ENCODE measurements at places on chromosomes 3 and 15.
A peak's percentile ranks its signal among the peaks of the same experiment; 100 is the strongest.

- DNase-seq: no peak
These were observed 15.5 kb downstream of the CCR5 start for GRCh38 chr3:46386205-46386604.

DNA sequence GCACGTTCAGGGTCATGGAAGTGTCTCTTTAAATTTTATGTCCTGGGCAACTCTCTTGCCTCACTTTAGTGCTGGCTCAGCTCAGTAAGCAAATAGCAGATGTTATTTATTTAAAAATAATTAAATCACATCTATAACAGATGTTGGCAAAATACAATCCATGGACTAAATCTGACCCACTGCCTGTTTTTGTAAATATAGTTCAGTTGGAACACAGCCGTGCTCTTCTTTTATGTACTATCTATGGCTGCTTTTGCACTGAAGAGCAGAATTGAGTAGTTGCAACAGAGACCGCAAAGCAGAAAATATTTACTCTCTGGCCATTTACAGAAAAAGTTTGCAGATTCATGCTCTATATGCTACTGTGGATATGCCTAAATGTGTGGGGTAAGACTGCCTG is 79.2 kb downstream of the SAMMSON start:
- DNase-seq: no peak

DNA sequence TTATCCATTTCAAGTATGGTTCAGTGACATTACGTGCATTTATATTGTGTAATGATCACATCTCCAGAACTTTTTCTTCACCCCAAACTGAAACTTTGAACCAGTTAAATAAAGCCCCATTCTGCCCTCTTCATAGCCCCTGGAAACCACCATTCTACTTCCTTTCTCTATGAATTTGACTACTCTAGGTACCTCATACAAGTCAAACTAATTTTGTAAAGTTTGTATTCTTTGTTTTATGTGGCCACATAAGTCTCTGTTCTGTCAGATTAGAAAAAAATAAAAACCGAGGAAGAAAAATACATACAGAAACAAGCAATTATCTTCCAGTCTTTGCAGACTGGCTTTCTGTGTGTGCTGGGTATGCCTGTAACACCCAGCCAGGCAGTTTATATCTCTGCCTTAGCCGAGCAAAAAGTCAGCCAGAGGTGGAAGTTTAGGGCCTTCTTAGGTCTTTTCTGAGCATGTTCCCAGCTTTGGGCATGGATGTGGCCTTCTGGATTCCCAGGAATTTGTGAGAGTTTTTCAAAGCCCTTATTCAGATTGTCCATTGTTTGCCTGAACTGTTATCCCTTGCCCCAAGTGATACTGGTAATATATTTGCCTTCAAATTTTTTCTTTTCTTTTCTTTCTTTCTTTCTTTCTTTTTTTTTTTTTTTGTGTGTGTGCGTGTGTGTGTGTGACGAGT is 6.0 kb upstream of the GRAMD1C start:
- no peak for DNase-seq

GRCh38 chr15:56496635-56497034 is 31.7 kb upstream of the MNS1 start:
- peak; percentile 46 for DNase-seq

DNA sequence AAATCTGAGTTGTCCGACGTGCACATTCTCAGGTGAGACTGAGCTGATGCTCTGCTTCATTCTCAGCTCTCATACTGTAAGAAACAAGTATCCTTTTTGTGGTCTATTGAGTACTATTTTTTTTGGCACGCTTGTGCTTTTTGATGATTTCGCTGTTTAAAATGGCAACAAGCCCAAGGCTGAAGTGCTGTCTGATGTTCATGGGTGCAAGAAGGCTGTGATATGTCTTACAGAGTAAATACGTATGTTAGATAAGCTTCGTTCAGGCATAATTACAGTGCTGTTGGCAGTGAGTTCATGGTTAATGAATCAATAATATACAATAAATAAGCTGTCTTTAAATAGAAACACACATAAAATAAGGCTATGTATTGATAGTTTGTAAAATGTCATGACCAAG is 27.2 kb downstream of the AQR start:
- no peak for DNase-seq

GRCh38 chr3:37254316-37254715 is 79.9 kb upstream of the LRRFIP2 start:
- DNase-seq: no peak

DNA sequence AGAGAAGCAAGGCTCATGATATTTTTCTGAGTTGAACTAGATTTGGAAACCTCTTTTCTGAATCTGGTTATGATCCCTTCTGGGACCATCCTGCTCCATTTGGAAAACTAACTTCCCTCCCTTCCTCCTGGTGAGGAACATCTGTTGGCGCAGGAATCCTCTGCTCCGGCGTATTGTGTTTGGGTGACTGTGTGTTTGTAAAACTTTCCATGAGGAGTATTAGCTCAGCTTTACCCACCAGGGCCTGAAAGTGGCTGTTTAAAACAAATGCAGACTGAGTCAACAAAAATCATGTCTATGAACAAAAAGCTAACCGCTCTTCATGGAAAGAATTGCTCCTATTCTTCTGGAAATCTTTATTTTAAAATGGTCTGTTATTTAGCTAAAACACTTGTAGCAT is 17.7 kb downstream of the STARD9 start:
- no peak for DNase-seq
